ENCODE measurements at places on chromosomes 1 and 21.

GRCh38 chr21:45228656-45229240 lies 58.9 kb downstream of the POFUT2 start:
- no peak for DNase-seq

- no peak for DNase-seq
Observed at GRCh38 chr1:14842891-14843290, 244.4 kb downstream of the KAZN start.

- no peak for DNase-seq
Observed at GRCh38 chr1:218049641-218050040, 235.5 kb upstream of the RRP15 start.

GRCh38 chr1:188355082-188355481 lies 1526.3 kb downstream of the PLA2G4A start:
- no peak for DNase-seq

GRCh38 chr1:6302568-6302967 lies 41.7 kb upstream of the GPR153 start:
- DNase-seq: no peak

DNA sequence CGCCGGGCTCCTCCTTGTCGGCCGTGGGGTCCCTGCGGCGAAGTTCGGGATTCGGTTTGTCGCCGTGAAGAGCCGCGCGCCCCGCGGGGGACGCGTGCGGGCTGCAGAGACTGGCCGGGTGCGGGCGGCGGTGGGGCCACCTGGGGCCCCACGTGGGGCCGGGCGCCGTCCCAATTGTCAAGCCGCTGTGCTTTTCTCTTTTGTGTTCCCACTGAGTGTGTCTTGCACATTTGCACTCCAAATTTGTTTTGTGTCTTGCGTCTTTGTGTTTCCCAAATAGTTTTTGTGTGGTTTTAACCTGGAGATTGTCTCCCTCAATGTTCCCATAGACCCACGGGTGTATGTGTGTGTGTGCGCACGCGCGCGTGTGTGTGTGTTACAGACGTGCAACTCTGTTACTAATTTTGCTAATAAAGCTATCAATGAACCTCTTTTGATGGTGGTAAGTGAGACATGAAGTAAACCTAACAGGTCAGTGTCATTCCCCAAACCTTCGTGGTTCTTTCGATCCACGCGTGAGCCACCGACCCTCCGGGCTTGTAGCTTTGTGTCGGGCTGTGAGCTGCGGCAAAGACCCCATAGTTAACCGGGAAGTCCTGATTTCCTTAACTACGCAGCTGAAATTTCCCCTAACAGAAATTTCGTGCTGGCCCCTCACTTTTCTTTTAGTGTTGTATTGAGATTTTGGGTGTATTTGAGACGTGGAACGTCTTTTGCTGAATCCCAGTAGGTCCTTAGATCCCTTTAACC lies 708 bp downstream of the PRDM2 start:
- DNase-seq: peak; percentile 58

DNA sequence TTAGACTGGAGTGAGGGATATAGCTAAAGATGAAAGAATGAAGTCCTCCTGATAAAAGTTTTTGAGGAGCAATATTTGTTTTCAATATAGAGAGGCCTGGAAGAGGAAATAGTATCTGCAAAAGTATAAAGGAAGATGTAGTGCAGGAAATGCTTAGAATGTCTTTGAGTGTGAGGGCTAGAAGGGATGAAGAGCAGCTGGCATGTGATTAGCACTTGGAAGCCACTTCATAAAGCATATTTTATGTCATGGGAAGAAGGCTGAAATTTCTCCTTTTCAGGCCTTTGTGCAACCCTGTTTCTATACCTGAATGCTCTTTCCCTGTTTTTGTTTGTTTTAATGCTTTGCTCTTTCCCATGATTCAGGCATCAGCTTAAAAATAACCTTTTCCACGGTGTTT lies 323.3 kb upstream of the DEPDC1 start:
- DNase-seq: no peak

GRCh38 chr1:197463142-197463541 lies 195.1 kb downstream of the CRB1 start:
- DNase-seq: no peak

DNA sequence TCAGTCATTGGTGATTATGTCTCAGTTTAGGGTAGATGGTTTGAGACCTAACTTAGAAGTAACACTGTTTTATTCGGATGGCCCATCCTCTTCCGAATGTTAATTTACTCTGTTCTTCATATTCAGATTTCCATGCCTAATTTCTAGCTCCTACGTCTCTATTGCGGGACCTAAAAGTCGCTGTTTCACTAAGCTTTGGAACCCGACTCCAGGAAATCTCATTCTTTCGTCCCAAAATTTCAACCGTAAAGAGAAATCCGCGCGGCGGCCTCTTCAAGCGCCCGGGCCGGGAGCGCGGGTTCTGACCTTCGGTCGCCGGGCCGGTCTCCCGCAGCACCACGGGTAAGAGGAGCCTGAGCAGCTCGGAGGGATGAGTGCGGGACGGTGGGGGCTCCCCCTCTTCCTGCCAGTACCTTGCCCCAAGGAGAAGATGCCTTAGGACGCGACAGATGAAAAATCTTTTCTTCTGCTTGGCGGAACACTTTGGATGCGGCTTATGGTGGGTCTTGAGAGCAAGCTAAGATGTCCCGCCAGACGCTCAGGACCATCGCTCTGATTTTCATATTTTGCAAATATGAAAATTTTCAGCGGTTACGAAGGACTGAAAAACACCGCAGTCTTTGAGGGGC lies 128.7 kb downstream of the PPIAL4G start:
- no peak for DNase-seq

GRCh38 chr21:35635261-35635660 lies 425.1 kb downstream of the SETD4 start:
- DNase-seq: no peak

GRCh38 chr1:21368515-21369289 lies 71.2 kb upstream of the NBPF3 start:
- DNase-seq: peak; percentile 57

- DNase-seq: peak; percentile 30
Observed at GRCh38 chr1:52571783-52572182, 18.9 kb upstream of the TUT4 start.

- DNase-seq: no peak
Observed at GRCh38 chr21:29236201-29236600, 62.5 kb upstream of the BACH1 start.

- DNase-seq: no peak
Observed at GRCh38 chr1:119002028-119002686, 14.0 kb upstream of the TBX15 start.

DNA sequence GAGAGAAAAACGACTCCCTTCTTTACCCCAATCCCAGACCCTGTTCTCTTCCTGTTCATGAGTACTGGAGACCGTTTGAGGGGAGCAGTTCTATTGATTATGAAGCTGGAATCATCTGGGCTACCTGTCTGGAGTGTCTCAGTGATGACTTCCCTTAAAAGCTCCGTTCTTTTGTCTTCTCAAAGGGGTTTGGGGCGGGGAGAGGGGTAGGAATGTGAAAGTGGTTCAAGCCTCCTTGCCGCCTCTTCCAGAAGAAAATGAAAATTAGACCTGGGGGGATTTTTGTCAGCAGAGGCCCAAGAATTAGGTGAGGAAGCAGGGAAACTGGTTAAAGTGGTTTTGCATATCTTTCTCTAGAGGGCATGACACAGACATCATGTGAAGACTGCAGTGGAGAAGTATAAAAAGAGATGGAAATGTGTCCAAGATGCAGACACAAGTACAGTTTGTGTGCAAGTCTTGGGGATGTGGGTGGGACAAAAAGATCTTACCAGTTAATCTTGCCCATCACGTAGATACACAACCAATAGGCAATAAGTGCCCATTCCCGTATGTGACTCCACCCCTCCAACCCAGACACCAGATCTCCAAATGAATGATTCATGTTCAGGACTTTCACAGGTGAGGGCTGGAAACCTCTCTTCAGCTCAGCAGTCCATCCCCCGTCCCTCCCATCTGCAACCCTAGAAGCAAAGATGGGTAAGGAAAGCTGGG lies 470 bp upstream of the MTMR11 start:
- no peak for DNase-seq

- DNase-seq: no peak
Observed at GRCh38 chr1:53572065-53572814, 113.0 kb downstream of the DMRTB1 start.

DNA sequence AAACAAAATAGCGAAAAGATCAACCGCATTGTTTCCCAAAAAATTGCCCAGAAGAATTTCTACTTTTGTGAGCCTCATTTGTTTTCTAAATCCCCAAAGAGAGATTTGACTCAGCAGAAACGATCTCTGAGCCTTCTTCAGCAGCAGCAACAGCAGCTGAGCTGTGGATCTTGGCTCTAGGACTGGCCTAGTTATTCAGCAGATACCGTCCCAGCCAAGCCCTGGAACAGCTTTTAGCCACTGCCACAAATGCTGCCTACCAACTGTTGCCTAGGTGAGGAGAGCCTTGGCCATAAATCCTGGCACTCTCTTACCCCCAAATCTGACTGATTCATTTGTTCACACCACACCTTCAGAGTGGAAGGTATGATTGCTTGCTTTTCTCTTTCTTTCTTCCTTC lies 320.1 kb downstream of the TGFB2 start:
- DNase-seq: no peak

- peak; percentile 58 for DNase-seq
Observed at GRCh38 chr1:82775406-82776000, 974.8 kb downstream of the ADGRL2 start.

DNA sequence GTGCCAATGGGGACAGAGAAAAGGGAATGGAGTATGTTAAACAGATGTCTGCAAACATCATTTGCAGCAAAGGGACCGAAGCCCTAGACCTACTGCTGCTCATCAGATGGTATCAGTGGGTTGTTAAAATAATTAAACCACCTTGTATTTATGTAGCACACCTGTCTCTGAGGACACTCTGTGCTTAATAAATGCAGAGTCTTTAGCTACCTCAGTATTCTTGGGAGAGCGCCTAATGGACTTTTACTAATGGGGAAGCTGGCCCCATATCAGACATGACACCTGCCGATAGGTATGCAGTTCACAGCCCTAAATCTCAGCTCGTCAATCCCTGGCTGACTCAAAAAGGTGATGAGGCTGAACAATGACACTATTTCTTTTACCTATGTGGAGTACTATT lies 54.4 kb downstream of the SYT6 start:
- no peak for DNase-seq

GRCh38 chr21:41899426-41900202 lies 20.5 kb upstream of the PRDM15 start:
- DNase-seq: peak; percentile 70

- no peak for DNase-seq
Observed at GRCh38 chr1:50257940-50258685, 149.4 kb downstream of the ELAVL4 start.

- no peak for DNase-seq
Observed at GRCh38 chr1:185349556-185349955, 32.5 kb upstream of the IVNS1ABP start.

- DNase-seq: no peak
Observed at GRCh38 chr21:44900559-44901251, 20.0 kb downstream of the ITGB2 start.

- peak; percentile 86 for DNase-seq
Observed at GRCh38 chr1:203629507-203630082, 3.0 kb downstream of the ATP2B4 start.

- DNase-seq: no peak
Observed at GRCh38 chr1:243842161-243842560, 7.9 kb downstream of the AKT3 start.

- DNase-seq: no peak
Observed at GRCh38 chr1:89102021-89102420, 23.9 kb downstream of the GBP2 start.

- no peak for DNase-seq
Observed at GRCh38 chr1:183075861-183076260, 52.6 kb downstream of the LAMC1 start.

DNA sequence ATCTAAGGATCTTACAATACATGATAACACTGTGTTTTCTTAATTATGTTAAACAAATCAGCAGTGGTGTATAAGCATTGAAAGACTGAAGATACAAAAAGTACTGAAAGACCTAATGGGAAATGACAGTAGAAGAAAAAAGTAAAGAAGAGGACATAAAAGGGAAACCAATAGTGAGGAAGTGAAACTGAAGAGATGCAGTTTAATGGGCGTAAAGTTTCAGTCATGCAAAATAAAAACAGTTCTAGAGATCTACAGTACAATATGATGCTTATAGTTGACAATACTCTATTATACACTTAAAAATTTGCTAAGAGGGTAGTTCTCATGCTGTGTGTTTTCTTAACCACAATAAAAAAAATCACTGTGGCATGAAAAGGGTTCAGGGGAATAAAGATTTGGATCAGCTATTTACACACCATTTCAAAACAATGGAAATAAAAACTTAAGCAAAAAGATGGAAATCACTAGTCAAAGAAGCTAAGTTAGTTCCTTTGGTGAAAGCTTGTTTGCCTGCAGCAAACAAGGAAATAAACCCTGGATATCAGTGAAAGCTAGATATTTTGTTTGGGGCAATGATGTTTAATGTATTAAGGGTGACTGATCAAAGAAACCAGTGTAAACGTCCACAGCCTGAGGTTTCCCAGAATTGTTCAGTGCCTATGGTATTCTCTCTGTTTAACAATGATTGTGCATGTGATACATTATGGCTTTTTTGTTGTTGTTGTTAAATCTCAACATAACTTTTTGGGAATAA lies 1160.8 kb upstream of the ADGRL2 start:
- DNase-seq: no peak

GRCh38 chr1:107525961-107526360 lies 385.1 kb downstream of the NTNG1 start:
- DNase-seq: no peak

DNA sequence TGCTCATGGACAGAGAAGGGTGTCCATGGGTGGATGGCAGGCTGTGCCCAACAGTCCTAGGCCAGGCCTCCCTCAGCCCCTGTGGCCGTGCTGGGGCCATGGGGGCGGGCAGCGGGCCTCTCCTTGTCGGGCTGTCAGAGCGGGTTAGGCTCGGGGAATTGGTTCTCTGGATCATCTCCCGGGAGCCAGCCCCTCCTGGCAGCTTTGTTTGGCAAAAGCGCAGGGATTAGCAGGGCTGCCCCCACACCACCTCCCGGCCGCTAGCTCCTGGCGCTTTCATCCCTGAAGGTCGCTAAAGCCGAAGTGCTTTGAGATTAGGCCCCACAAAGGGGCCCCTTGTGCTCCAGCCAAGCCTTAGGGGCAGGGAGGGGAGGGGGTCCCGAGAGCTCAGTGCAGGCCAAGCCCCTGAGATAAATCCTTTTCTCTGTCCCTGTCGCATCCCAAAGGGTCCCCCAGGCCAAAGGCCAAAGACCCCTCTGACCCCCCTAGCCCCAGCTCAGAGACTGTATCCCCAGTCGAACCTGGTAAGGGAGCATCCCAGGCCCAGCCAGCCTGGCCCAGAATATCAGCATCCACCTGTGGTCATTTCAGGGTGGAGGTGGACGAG lies 9.8 kb upstream of the DMBX1 start:
- no peak for DNase-seq

DNA sequence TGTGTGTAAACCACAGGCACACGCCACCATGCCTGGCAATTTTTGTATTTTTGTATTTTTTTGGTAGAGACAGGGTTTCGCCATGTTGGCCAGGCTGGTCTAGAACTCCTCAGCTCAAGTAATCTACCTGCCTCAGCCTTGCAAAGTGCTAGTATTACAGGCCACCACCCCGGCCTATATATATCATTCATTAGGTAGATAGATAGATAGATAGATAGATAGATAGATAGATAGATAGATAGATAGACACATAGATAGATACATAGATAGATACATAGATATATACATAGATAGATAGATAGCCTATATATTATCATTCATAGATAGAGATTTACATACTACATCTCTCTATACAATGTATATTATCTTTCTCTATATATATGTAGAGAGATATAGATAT lies 46.0 kb downstream of the VANGL1 start:
- DNase-seq: no peak
